8988T (cell line): ENCODE measurements at places on chromosomes 1 and 21.

DNA sequence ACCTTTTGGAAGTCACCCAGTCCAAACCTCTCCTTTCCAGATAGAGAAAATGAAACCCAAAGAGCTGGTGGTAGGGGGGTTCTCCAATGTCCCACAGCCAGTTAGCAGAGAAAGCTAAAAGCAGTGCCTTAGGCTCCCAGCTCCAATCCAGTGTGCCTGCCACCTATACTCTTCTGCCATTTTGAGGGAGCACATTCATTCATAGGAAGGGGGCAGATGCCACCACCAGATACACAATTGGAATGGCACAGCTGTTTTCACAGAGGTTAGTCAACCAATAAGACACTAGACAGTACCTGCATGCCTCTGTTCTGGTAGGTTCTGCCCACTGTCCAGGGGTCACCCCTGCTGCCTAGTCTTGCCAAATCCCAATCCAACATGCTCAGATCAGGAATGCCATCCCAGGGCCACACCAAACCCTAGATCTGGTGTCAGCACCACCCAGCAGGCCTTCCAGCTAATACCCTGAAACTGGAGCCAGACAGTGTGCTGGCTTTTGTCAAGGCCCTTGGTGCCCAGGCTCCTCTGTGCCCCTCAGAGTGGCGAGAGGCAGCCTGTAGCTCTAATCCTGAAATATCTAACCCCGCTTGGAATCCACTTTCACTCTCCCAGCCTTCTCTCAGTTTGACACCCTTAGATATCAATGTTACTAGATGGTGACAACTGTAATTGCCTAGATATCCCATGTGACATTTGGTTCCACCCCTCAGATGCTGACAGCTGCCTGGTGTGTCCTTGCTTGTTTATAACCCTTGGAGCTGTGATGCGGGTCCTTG is 178.6 kb downstream of the TGFBR3 start:
- DNase-seq: no peak

- no peak for DNase-seq
Measured at GRCh38 chr1:248306103-248306502, 2.9 kb upstream of the OR2T12 start.

GRCh38 chr1:218380125-218380977 is 35.2 kb downstream of the TGFB2 start:
- no peak for DNase-seq

- DNase-seq: no peak
Measured at GRCh38 chr1:51491166-51491981, 27.7 kb downstream of the EPS15 start.

DNA sequence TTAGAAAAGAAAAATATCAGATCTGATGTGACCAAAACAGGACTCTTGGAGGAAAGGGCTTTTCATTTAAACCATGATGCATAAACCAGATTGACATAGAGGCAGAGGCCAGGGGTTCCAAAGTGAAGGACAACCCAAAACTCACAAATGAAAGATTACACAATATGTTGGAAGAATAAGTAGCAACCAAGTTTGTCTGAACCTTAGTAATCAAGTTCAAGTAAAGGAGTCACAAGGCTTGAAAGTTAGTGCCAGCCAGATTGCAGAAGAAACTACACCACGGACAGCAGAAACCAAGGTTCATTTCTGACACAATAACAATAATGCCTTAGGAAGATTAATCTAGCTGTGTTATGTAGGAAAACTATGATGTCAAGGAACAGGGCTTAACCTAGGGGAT is 124.6 kb downstream of the ZC3H11B start:
- DNase-seq: no peak
